ENCODE measurements at places on chromosomes 7 and 10.

DNA sequence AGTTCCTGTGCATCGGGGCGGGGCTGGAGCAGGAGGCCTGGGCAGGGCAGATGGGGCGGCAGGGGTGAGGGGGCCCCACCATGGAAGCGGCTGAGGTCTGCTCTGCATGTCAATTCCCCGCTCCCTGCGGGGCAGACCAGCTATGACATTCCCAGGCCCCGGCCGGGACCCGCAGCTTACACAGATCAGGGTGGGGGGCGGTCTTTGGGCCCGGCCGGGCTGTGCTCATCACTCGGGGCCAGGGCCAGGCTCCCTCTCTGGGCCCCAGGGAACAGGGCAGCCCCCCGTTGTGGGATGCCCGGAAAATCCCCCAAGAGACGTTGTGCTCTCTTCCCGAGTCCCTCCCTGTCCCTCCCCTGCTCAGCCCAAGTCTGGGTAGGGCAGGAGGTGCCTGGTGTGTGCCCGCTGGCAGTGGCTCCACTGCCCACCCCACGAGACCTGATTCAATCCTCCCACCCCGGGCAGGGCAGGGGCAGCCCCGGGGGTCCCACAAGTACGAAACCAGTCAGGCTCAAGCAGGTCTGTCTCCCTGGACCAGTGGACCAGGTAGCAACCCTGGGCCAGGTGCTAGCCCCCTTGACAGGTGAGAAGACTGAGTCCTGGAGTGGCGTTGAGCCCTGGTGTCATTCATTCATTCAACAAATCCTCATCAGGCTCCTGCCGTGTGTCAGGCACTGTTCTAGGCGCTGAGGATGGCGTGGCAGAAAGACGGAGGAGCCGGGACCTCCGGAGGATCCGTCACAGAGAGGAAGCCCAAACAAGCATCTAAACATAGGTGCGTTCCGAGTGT, 29.0 kb downstream of the MICALL2 start:
- DNase-seq: no peak

DNA sequence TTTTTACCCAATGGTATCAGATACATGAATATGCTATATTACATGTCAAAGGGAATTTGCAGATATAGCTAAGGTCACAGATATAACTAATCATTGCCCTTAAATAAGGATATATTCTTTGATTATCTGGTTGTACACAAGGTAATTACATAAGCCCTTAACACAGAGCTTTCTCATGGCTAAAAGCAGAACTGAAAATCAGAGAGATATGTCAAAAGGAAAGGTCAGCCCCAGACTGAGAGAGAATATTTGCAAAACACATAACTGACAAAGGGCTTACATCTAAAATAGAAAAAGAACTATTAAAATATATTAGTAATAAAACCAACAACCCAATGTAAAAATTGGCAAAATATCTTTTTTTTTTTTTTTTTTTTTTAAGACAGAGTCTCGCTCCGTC, 1029.5 kb upstream of the LRRN3 start:
- no peak for DNase-seq

- DNase-seq: no peak
These were observed 130.5 kb downstream of the PCLO start for GRCh38 chr7:83032195-83032594.

DNA sequence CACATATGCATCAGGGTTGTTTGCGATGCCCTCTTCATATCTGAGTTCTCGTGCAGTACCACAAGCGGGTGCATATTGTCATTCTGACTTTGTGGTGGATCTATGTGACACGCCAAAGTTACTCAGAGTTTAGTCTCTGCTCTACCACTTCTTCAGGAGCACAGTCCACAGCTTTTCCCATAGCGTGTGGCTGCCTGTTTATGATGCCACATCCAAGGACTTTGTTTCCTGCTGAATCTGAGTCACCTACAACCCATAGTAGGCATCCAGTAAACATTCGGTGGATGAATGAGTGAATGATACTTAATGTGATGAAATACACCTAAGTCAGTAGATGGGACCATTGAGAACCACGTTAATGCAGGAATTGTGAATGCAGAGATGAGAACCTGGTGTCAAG, 15.0 kb downstream of the ADRA2A start:
- DNase-seq: no peak

DNA sequence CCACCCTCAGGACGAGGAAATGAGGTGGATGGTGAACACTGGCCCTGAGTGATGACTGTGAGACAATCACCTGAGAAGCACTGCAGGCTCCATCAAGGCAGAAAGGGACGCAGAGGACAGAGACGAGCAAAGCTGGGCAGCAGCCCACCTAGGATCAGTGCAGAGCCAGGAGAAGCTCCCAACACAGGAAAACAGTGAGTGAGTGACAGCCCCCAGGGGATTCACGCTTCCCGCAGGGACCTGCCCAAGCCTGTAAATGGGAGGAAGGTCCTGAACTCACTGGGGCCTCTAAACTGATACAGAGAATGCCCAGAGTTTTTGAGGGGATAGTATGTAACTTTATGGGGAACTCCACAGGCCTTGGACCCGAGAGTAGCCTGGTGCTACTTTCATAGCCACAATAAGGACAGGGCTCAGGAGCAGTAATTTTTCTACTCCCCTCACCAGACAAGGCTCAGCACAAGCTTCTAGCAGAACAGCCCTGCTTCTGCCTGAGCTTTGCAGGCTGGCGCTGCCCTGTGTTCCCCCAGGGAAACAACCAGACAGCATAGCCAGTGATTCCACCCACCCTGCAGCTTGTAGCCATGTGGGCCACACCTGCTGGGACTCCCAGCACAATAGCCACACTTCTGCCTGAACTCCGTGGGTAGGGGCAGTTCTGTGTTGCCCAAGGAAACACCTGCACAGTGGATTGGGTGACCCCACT, 708.4 kb downstream of the POM121L12 start:
- no peak for DNase-seq

- DNase-seq: peak; percentile 75
These were observed 43.3 kb upstream of the NFKB2 start for GRCh38 chr10:102352066-102352715.

DNA sequence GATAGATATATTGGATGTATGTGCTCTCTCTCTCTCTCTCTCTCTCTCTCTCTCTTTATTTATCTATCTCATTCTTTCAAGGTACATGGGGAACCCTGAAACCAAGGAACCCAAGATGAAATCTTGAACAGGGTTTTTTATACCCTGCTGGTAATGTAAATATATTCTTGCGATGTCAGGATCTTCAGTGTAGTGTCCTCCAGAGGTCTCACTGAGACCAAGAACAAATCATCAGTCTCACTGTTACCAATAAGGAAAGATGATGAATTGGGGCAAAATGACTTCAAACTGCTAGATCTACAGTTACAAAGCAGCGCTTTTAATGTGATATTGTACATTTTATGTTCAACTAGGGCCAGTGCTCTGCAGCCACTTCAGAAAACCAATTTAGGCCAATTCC, 423.5 kb downstream of the ANKRD7 start:
- DNase-seq: no peak

DNA sequence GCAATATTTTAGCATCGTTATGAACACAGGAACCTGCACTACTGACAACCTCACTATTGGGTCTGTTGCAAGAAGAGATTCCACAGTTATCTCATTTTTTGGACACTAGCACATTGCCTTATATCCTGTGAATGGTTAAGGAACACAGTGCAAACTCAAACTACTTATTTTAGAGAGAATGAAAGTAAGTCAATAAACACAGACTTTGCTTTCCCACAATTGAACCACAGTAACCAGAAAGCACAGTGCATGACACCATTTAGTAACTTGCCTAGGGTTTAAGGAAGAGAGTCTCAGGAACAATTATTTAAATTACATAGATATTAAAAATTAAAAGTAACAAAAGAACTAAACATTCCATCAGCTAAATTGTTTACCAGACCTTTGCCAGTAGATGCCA, 468.8 kb downstream of the ZWINT start:
- no peak for DNase-seq

- DNase-seq: no peak
These were observed 104.2 kb upstream of the ACBD5 start for GRCh38 chr10:27344568-27345454.

DNA sequence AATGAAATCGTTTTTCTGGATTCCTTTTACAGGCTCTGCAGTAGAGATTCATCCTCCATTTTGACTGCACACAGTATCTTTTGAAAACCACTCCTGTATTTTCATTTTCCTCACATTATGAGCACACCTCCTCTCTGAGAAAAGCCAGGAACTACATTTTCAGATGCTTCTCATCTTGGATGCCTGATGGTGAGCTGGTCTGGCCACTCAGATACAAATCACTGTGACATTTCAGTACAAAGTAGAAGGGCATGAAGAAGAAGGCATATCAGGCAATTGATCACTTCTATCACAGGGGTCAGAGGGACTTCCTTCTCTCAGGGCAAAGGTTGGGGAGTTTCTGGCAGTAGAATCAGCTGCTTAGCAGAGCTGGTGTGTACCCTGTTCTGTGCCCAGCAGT, 192.0 kb upstream of the POM121L12 start:
- no peak for DNase-seq

DNA sequence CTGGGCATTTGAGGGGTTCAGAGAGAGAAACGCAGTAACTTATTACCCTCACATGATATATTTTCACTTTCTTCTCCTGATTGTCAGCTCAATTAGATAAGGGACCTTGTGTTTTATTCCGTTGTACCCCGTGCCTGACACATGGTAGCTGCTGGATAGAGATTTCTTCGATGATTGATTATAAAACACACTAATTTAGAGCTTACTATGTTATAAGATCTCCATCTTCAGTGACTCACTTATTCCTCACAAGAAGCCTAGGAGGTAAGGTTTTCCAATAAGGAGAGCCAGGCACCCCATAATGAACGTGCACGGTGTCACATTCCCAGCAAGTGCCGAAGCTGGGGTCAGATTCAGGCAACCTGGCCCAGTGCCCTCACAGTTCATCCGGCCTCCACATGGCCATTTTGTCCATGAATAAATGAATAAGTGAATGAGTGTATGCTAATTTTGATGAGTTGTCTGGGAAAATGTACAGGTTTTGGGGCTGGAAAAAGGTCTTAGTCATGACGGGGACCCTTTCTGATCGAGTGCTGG, 138.1 kb upstream of the CDCA7L start:
- peak; percentile 2 for DNase-seq

- no peak for DNase-seq
These were observed 5.0 kb upstream of the TCERG1L start for GRCh38 chr10:131316321-131317075.

GRCh38 chr7:124168616-124169015, 135.7 kb upstream of the TMEM229A start:
- DNase-seq: no peak

DNA sequence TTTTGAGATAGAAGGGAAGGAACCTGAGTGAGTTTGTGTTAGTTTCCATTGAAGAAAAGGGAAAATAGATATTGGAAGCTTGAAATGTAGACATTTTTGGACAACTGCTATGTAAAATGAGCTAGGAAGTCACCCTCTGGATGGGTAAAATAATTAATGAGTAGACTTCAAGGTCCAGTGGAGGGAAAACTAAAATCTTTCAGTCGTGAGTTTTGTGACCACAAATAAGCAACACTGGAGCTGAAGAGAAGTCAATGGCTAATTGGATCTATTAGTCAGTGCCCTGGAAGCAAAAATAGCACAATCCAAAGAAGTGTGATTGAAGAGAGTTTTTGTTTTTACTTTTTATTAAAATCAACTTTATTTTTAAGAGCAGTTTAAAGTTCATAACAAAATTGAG, 123.4 kb downstream of the MYO3A start:
- DNase-seq: no peak

GRCh38 chr10:132471125-132471451, 66.5 kb upstream of the INPP5A start:
- DNase-seq: no peak

DNA sequence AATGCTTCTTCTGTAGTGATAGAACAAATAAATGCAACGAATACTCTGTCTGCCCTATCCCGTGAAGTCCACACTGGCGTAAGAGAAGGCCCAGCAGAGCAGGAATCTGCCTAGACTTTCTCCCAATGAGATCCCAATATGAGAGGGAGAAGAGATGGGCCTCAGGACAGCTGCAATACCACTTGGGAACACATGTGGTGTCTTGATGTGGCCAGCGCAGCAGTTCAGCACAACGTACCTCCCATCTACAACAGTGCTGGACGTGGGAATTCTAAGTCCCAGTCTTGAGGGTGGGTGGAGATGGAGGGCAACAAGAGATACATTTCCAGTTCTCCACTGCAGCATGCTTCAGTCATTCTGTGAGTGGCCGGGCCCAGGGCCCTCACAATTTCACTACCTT, 45.8 kb downstream of the FIGNL1 start:
- DNase-seq: no peak

DNA sequence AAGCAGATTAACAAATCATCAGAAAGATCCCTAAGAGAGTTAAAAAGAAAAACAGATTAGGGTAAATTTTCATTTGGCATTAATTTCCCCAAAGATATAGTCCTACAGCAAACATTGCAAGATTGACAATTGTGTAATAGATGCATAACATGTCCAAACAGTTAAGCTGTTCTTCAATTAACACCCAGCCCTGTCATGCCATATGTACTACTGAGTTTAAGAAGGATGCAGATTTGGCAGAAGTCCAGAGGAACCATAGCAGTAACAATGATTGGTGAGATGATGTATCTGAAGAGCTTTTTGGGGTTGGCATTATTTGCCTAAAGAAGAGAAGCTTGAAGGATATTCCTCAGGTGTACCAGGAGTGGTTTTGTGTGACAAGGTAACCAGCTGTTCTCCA, 287.6 kb downstream of the LRMDA start:
- DNase-seq: no peak

Measured in CD4-positive, alpha-beta T cell treated with Interleukin-12 subunit alpha and Interleukin-12 subunit beta, for 1 hour (primary cell).